T-helper 1 cell treated with Interleukin-12 subunit alpha and Interleukin-12 subunit beta and Interleukin-4 antibody, amounts not matched to agents 30 ng/mL and 1 ng/mL, for 36 hours (primary cell): ENCODE measurements at places on chromosomes 12 and 14. TPM values are rescaled to one million over a fixed set of nuclear protein-coding genes. Genes with fewer than 3 reads are reported as not detected.

Gene NPAS3
- 0.05 TPM in 1 of 2 replicates, not detected in the other for total RNA-seq

Gene ZFHX2
- 2.9 and 3.2 TPM in 2 replicates for total RNA-seq

Gene CLEC9A
- total RNA-seq: not detected in 2 replicates

Gene PDE3A
- total RNA-seq: not detected in 2 replicates

Gene IFI27
- 127 and 132 TPM in 2 replicates for total RNA-seq
